ENCODE measurements at places on chromosomes 4 and X.

- DNase-seq: no peak
Measured at GRCh38 chr4:184177271-184177670, 40.4 kb downstream of the ENPP6 start.

- DNase-seq: no peak
Measured at GRCh38 chr4:88333741-88334405, 44.8 kb upstream of the HERC6 start.

DNA sequence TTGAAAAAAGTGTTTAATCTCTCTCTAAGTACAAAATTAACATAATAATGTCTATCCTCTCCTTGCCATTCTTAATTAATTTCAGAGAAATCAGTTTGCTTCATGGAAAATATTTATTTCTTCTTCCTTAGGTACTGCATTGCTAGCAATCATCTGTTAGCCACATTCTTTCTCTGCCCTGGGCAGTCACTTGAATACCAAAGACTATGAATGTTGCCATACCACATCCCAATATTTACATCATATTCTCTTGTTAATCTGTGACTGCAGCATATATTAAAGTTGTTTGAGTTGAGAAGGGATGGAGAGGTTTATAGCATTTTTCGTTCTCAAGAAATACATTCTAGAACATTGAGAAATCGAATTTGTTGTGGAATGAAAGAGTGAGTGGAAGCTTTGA is 672.8 kb downstream of the PCDH7 start:
- DNase-seq: no peak

GRCh38 chr4:142707401-142707800 is 138.7 kb downstream of the INPP4B start:
- DNase-seq: no peak

- DNase-seq: no peak
Measured at GRCh38 chrX:24110069-24110468, 39.5 kb upstream of the ZFX start.

GRCh38 chr4:8646296-8647093 is 53.9 kb downstream of the CPZ start:
- DNase-seq: no peak

DNA sequence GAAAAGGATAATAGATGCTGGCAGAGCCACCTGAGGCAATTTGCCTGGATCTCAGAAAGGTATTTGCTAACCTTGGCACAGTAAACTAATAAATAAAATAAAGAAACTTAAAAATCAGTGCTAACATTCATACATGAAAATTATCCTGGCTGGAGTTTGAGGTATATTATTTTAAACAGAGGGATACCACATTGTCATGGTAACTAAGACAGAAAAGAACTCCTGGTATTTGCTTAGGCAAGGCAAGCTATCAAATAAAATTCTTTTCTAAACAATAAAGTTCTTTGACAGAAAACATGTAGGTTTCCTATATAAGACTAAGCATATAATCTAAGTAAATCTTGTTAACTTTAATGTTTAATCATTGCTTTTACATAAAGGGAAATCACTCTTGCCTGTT is 218.8 kb downstream of the MAGEB17 start:
- DNase-seq: no peak

GRCh38 chr4:88758264-88758663 is 60.6 kb upstream of the NAP1L5 start:
- no peak for DNase-seq

DNA sequence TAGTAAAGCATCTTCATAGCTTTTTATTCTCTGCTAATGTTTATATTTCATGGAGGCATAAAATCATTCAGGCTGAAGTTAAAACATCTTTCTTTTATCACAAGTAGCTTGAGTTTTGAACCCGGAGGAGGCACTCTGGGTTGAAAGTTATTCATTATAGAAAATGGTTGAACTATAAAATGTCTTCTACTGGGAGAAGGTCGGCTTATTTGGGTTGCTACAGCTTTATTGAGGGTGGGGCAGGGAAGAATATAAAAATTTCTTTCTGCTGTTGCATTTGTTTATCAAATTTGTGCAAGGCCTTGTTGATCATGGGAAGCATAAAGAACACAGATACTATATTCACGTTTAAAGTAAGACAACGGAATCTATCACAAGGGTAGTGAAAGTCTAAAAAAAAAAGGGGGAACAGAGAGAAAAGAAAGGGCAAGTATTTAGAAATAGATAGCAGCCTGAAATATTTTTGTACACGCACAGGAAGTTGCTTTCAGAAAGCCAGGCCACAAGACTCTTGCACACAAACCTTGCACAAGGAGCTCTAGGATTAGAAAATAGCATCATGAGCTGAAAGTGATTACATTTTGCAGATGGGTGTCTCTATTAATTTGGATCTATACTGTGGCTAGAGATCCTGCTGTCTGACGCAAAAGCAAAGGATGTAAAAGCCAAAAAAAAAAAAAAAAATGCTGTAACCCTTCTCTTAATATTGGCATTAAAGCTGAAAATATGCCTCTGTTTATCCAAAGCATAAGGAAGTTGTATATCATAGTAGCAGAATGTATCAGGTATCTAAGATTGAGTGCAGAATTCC is 37.2 kb upstream of the FAM9C start:
- DNase-seq: no peak

DNA sequence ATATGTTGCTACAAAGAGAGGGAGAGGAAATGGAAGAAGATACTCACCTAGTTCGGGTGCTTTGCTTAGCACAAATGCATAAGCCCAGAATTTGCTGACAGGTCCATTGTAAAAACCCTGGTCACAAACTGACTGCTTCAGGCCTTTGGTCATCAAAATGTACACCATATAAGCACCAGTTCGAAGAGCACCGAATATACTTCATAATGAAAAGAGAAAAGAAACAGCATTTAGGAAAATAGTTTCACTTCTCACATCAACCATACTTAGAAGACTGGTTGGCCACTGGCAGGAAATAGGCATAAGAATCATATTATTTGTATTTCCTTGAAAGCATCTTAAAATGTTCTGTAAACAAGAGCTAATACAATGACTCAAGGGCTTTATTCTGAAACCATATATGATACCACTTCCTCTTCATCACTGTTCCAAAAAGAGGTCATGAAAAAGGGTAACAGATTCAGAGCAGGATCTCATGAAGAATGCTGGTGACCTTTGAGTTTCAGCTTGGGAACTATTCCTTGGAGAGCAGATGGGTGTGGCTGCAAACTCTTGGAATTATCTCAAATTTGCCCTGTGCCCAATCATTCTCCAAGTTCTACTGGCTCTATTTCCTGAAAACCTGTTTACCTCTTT is 138.7 kb downstream of the ELOVL6 start:
- no peak for DNase-seq

DNA sequence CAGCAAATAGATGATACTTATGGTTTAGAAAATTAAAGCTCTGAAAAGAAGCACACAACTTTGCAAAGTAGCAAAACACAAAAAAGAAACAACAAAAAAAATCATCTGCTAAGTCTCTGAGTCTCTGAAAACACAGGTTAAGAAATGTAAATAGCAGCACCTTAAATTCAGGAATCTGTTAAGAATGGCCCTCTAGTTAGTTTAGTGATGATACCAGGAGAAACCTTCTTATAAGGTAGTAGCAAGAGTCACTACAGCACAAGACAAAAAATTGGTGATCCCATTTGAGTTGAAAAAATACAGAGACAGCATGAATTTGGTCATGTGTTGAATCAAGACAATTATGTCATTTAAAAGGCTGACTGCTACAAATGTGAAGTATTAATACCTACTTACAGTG is 308.2 kb upstream of the ADGRL3 start:
- no peak for DNase-seq

DNA sequence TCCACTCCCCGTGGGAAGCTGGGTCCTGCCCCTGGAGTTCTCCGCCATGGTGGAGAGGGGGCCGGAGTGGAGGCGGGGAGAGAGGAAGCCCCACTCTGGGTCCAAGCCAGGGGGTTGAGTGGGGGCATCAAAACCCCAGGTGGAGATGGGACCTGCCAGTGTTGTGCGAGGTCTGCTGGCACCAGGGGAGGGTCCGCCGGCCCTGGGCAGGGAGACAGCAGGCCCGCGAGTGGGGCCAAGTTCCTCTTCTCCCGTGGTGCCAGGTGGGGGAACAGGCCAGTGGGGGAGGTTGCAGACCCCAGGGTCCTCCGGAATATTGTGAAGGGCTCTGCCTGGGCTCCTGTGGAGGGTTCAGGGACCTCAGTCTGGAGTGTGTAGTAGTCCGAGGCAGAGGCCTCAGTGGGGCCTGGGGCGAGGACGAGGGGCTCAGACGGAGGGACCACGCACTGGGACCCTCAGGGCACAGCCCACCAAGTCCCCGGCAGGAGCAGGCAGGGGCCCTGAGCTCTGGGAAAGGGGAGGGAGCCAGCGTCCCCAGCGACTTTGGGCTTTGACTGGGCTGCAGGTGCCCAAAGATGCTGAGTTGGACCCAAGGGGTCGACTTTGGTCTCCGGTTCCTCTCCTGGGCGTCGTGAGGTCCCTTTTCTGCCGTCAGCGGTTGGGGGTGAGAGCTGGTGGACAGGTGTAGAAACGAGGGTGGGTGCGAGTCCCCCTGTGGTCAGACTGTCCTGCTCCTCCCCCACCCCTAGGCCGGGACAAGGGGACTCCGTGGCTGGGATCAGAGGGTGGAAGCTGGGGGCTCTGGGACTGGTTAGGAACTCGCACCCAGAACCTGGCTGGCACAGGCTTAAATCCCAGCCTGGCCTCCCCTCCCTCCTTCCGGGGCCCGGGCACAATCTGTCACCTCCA is 43.8 kb upstream of the NKX1-1 start:
- DNase-seq: no peak

DNA sequence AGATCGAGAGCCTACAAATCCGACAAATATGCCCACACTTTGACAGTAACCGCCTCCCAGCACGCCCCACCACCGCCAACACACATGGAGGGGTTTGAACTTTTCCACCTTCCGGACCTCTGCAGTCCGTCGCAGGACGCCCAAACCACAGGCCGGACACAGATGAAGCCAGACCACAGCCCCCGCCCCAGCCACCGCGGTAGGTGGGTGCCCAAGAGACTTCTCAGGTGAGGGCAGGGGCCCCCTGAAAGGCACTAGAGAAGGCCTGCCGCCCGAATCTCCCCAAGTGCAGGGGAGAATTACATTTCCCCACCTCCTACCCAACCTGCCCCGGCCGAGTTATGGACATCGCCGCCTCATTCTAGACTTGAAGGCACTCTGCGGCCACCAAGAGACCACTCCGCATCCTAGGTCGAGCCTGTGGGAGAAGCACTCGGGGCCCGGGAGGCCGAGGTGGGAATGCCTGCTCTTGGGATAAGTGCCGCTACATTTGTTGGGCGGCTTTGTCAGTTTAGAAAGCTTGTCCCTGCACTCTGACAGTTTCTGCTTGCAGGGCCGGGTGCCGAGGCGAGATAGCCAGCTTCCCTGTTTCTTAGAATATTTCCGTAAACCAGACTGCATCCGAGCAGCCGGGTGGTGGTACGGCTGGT is 21.5 kb downstream of the HAND2 start:
- no peak for DNase-seq

GRCh38 chr4:76198411-76199237 is 15.0 kb downstream of the SCARB2 start:
- DNase-seq: no peak

Measured in cerebellar nuclear complex (tissue), 1 donor.